ENCODE measurements at places on chromosomes 2 and 18.

GRCh38 chr18:48868468-48869466, 82.0 kb downstream of the SMAD7 start:
- no peak for DNase-seq

- DNase-seq = no peak
Observed at GRCh38 chr18:6821356-6821755, 91.8 kb downstream of the ARHGAP28 start.

DNA sequence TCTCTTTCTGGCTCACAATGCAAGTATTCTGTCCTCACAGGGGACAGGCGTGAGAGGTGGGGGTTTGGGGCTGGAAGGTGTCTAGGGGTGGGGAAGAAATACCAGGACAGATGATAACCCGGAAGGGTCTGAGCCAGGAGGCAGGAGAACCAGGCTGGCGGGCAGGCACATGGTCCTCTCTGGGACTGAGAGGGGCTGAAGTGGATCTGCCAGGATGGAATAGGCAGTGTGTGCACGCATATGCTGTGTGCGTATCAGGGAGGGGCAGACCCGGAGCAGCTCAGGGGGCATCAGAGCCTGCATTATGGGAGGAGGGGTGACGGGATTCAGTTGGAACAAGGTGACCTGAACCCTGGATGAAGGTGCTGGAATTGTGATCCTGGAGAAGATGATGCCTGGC, 157.3 kb downstream of the DYSF start:
- no peak for DNase-seq

- DNase-seq = no peak
Observed at GRCh38 chr2:34308140-34308539, 709.0 kb upstream of the FAM98A start.

DNA sequence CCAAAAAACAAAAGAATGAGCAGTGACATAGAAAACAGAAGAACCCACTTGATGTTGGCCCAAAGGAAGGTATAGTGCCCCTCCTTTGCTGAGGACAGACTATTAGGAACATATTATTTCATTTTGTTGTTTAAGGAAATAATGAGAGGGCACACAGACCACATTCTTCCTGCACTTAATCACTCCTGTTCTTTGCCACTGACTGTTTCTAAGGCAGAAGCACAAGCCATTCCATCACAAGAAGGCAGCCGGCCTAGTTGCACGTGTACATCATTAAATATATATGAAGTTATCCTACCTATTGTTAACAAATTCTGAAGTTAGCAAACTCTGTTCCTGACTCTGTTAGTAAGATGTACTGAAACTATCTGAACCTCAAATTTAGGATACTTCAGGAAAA, 110.0 kb downstream of the LNPK start:
- no peak for DNase-seq
